GM03348 (cell line): ENCODE measurements at places on chromosomes 13 and 19.

- no peak for DNase-seq
Measured at GRCh38 chr13:113905942-113906341, 42.1 kb upstream of the GAS6 start.

- DNase-seq, result no peak
Measured at GRCh38 chr13:29005763-29006120, 185.6 kb downstream of the MTUS2 start.

DNA sequence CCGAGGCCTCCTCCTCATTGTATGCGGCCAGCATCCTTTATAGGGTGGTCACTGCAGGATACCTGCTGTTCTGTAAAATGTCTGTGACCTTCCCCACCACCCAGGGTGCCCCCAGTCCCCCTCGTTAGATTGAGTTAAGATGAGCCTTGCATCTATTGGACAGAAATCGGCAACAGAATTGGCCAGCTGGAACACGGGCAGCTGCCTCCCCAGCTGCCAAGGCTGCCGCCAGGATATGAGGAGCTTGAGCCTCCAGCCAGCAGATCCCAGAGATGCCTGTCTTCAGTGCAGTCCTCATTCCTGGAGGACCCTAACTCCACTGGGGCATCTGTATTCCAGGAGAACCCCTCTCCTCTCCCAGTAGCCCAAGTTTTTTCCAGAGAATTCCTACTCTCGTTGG lies 463.0 kb downstream of the TSHZ3 start:
- no peak for DNase-seq

GRCh38 chr13:75195495-75196146 lies 286.3 kb downstream of the TBC1D4 start:
- DNase-seq, result no peak

DNA sequence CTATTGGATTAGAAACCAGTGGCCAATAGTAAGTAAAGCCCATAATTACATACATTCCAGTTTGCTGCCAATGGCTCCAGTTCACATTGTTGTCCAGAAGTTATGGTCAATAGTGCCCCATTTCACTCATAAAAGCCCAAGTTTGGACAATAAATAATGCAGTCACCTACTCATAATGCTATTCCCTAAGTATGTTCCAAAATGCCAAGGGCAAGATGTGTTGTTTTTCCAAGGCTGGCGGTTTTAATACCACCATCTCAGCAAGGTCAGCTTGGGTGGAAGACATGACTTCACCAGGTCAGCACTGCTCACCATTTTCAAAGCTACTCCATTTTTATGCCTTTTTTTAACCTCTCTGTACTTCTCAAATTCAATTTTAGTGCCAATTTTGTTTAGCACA lies 32.7 kb downstream of the KCTD12 start:
- no peak for DNase-seq

DNA sequence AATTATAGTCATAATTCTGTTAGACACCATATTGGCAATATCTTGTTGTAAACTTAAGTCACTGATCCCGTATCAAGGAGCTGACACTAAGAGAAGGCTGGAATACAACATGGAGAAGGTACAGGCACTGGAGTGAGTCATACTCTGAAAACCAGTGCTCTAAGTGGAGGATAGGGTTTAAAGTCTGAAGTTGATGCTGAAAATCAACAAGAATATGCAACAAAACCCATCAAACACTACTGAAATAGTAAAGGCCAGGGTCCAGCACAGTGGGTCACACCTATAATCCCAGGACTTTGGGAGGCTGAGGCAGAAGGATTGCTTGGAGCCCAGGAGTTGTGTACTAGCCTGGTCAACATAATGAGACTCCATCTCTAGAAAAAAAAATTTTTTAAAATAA lies 73.2 kb upstream of the KLF5 start:
- no peak for DNase-seq

DNA sequence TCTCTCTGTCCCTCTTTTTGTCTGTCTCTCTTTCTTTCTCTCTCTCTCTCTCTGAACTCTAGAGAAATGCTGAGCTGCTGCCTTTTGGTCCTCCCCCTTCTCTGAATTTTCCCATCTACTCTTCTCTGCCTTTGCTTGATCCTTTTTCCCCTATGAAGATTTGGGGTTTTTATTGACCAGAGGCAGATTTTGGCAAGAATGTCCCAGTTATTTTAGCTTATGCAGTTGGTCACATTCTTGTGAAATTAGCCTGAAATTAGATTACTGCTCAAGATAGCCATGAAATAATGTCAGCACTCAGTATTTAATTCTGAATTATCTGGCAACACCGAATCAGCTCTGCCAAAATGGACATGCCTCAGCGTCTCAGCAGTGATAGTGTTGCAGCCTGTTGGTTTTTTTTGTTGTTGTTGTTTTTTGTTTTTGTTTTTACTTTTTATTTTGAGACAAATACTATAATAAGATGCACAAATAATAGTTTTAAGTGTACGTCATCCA lies 17.2 kb upstream of the SPART start:
- no peak for DNase-seq
